ENCODE measurements at places on chromosomes 12 and 14.

GRCh38 chr14:61575126-61575525 is 120.2 kb upstream of the HIF1A start:
- no peak for DNase-seq

- no peak for DNase-seq
Observed at GRCh38 chr12:65133879-65134278, 12.8 kb upstream of the WIF1 start.

DNA sequence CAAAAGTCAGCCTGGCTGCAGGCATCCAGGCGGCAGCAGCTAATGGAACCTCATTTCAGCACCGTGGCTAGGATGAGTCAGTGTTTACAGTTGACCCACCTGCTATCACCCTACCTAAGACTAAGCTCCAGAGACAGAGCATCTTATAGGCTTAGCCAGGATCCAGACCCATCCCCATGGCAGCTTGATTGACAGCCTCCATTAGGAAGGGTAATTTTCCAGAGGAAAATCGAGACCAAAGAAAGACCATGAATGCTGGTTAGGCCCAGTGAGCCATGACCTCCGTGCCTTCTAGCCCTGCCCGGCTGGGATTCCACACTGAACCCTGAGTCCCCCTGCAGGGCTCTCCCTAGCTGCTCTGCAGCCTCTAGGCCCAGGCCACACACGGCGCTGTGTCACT is 38.7 kb downstream of the TUNAR start:
- DNase-seq: peak; percentile 55

DNA sequence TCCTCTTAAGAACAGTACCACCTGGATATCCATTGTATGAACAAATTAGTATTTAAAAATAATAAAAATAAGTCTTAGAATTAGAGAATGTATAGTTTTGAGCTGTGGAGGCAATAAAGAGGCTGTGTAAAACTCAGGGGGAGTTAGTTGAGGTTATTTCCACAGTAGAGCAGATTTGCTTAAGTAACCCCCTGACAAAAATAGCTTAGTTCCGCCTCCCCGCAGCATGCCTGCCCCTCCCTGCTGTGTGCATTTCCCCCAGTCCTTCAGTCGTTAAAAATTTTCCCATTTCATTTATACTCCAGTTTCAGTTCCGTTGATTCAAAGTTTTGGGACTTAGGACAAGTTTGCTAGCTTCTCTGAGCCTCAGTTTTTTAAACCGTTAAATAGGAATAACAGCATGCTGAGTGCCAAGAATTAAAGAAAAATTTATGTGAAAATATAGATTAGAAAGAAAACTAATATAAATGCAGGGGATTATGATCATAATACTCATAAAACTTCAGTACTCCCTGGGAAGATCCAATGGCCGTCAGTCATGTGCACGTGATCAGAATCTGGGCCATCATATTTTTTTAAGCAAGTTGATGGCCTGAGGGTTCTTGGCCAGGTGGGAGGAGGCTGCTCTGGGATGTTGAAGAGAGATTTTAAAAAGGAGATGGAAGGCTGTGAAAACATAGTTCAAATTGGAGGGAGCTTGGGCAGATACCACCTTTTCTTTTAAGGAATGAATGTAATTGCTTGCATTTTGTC is 14.5 kb upstream of the SLC38A2 start:
- no peak for DNase-seq

DNA sequence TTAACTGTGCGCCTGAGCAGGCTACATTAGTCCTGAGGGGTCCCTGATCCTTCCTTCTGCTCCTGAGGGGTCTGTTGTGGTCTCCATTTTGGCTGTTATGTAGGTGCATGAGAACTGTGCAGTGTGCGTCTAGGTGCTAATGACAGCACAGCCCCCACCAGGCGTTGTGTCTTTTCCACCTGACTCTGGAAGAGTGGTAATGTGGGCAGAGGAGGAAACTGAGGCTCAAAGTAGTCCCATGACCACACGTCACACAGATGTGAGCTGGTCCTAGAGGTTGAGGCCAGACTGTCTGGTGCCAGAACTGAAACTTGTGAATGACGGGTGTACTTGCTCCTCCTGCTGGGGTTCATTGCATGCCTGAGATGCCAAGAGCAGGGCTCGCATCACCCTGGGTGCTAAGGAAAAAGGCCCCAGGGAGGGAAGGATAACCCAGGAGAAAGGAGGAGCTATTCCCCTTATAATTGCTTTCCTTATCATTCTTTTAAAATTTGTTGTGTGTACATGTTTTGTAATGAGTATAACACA is 111.8 kb downstream of the SLC25A47 start:
- DNase-seq: no peak

GRCh38 chr14:64643709-64644108 is 60.5 kb upstream of the PLEKHG3 start:
- no peak for DNase-seq

DNA sequence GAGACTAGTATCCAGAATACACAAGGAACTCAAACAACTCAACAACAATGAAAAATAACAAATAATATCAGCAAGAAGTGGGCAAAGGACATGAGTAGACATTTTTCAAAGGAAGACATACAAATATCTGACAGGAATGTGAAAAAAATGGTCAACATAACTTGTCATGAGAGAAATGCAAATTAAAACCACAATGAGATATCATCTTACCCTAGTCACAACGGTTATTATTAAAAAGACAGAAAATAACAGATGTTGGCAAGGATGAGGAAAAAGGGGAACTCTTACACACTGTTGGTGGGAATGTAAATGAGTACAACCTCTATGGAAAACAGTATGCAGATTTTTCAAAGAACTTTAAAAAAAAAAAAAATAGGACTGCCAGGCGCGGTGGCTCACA is 20.4 kb downstream of the VWF start:
- no peak for DNase-seq

GRCh38 chr14:105581551-105582341 is 55.4 kb downstream of the TMEM121 start:
- no peak for DNase-seq

- DNase-seq: no peak
Observed at GRCh38 chr12:122961531-122962329, 4.5 kb downstream of the ABCB9 start.

DNA sequence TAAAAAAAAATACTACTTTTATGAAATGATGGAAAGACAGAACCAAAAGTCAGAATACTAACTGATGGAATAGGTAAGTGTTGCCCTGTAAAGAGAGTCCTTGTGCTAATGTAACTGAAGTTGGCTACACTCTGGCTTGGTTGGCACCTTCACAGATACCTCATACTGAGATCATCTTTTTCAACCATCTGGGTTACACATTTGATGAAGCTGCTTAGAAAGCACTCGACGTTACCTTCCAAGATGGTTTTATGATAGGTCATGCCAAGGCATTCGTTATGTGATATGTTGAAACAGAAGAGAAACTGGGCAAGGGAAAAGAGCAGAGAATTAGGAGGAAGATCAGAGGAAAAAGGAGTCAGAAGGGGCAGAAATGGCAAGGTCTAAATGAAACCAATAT is 203.8 kb downstream of the ADAMTS20 start:
- no peak for DNase-seq

- DNase-seq: no peak
Observed at GRCh38 chr14:62983821-62984220, 61.4 kb downstream of the KCNH5 start.

DNA sequence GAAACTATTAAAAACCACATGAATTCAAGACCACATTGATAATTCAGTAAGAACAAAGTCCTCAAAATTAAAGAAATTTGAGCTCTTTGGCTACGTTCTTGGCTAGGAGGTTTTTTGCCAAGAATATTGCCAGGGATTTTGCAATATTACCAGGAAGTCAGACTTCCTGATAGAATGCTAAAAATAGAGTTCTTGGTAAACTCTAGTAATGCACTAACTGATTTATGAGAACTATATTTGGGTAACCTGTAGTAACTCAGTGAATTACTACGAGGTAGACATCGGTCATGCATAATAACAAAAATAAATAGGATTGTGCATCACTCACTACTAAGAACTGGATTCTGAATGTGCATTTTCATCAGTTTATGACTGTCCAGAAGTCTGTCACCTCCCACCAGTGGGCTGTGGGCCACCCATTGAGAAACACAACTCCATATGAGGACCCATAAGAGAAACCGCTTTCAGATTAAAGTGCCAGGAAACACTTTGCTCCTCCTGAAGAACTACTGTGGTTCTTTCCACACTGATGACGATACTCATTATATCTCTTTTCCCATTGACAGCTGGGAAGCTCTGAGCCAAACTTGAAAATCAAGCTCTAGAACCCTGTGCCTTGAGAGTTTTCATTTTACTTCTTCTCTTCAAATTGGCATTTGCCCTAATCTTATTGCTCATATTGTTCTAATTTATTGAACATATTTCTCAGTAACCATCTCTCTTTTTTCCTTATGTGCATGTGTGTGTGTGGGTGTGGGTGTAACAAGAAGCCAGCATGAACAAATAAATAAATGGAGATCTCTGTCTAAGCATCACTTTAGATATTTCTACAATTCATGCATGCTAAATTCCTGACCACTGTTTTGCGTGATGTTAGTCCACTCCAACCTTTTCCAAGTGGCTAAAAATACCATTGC is 116.6 kb downstream of the BCL11B start:
- no peak for DNase-seq

DNA sequence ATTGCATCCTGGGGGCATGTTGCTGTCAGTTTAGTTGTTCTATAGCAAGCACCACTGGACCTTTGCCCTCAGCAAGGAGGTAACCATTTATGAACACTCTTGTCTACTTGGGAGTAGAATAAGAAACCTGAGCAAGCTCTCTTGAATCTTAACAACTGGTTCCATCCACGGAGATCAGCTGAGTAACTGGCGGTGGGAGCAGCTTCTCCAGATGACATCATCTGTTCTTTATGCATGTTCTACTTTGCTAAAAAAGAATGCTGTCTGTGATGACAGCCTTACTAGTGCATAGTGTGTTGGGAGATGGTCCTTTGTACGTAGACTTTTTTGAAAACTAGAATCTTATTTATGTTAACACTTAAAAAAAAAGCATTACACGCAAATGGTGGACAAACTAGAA is 17.7 kb downstream of the SLC4A8 start:
- DNase-seq: no peak

- no peak for DNase-seq
Observed at GRCh38 chr12:19085090-19085489, 44.4 kb upstream of the PLEKHA5 start.

- no peak for DNase-seq
Observed at GRCh38 chr12:12891080-12891880, at the start of gene GPRC5A. Gene GPRC5A (plus strand): TSS chr12:12891562. CDS start chr12:12908250, 16,688 bp downstream.

GRCh38 chr12:1562813-1563407 is 31.5 kb downstream of the FBXL14 start:
- no peak for DNase-seq

DNA sequence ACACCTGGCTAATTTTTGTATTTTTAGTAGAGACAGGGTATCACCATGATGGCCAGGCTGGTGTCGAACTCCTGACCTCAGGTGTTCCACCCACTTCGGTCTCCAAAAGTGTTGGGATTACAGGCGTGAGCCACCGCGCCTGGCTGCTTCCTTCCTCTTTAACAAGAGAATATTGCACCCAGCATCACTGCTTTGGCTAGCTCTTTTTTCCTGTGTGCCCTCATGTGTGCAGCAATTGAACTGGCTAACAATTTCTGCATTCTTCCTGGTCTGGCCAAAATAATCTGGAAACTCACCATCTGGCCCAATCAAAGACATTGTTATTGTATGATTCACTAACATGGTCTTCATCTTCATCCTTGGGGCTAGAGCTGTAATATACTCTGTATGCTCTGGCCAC is 2.7 kb upstream of the ASB8 start:
- DNase-seq: no peak

- DNase-seq: no peak
Observed at GRCh38 chr12:48999371-49000131, at the start of gene DDN. Gene DDN (minus strand): TSS chr12:48999375. CDS start chr12:48999287, 88 bp downstream.

DNA sequence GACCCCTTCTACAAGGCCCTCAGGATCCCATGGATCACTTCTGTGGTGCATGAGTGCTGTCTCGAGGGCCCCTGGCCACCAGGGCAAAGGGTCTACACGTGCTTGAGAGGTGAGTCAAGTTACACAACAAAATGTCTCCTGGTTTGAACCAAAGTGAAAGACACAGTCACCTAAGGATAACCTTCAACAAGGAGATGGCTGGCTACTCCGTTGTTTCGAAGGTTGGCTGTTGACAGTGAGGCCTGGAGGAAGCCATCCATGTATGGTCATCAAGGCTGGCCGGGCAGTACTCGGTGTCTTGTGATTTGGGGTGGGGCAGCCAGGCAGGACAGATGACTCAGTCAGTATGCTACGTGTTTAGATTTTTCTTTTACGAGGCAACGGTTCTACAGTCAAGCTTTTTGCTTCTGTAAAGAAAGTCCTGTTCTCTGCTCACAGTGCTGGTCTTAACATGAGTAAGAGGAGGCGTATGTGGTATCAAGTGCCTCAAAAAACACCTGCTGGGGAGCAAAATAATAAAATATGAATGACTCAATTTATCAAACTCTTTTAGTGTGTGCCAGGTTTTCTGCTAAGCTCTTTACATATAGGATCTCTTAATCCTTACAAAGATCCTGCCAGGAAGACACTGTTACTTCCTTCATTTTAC is 18.0 kb upstream of the NT5DC3 start:
- DNase-seq: no peak

- DNase-seq: no peak
Observed at GRCh38 chr12:75710361-75711069, 199.1 kb upstream of the KRR1 start.

GRCh38 chr12:120538281-120539156 is 4.4 kb downstream of the RNF10 start:
- DNase-seq: no peak

- no peak for DNase-seq
Observed at GRCh38 chr14:34174973-34175372, 224.1 kb upstream of the EGLN3 start.

- no peak for DNase-seq
Observed at GRCh38 chr12:52003016-52003550, 3.7 kb upstream of the TAMALIN start.

- no peak for DNase-seq
Observed at GRCh38 chr12:50732591-50732990, 31.3 kb upstream of the ATF1 start.

- no peak for DNase-seq
Observed at GRCh38 chr14:60974090-60974651, 6.7 kb downstream of the TRMT5 start.

GRCh38 chr14:55756078-55756477 is 176.1 kb downstream of the KTN1 start:
- DNase-seq: no peak

DNA sequence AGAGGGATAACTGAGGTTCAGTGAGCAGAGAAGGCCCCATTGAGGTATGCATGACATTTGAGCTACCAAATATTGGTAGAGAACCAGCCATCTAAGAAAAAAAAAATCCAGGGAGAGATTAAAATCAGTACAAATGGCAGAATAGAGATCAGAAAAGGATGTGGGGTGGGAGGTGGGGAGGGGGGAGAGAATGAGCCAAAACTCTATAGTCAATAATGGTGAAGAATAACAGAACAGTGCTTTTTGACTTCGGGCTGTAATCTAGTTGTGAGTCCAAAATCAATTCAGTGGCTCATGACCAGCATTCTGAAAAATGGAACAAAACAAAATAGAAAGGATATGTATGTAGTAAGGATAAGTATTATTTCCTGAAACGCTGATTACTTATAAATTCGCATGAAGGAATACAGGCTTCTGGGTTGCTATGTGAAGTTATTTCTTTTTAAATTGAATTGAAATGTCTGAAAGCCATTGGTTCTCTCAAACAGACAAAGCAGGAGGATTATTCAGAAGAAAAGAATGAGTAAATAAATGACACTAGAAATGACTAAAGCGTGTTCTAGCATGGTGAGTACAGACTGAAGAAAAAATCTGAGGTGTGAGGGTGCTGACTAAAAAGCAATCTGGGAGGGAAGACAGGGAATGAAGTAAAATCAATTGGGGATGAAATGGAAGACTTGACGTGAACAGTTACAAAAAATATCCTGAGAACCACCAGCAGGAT is 72.4 kb downstream of the ATP2B1 start:
- DNase-seq: no peak

- DNase-seq: no peak
Observed at GRCh38 chr12:108700833-108701541, 30.3 kb downstream of the CORO1C start.
